Activated T-cell treated with anti-CD3 and anti-CD28 coated beads for 48 hours (primary cell): ENCODE measurements at places on chromosomes 3 and 15.

DNA sequence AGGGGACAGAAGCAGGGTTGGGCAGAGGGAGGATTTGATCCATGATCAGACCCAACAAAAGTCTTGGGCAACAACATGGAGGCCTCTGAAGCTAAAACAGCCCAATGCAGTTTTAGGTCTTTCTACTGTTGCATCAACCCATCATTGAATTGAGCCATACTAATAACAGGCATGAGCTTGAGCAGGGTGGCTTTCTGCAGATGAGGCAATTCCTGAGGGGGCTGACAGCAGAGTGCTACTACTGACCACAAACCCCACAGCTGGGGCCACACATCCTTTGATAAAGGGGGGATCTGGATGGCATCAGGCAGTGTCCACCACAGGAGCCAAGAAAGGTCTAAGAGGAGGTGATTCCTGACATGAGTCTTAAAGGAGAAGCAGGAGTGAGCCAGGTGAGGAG, 517.0 kb upstream of the PPP2R3A start:
- no peak for DNase-seq

- DNase-seq = no peak
Observed at GRCh38 chr3:25711090-25711489, 46.4 kb upstream of the TOP2B start.

DNA sequence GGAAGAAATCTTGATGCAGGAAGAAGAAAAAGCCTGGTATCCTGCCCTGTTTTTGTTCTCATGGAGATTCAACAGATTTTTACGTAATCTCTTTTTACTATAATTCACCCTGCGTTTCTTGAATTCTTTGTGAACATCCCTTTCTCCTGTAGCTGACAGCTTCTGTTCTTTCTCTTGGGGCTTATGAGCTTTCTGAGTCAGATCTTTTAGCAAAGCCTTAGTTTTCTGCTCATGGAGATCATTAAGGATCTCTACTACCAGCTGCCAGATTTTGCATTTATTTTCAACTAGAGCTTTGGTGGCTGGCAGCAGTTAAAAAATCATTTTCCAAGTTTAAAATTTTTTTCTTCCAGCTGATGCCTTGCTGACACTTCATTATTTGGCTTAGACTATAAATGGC, 51.6 kb downstream of the MOBP start:
- DNase-seq = no peak

GRCh38 chr3:182490596-182491491, 302.5 kb upstream of the ATP11B start:
- DNase-seq = no peak

DNA sequence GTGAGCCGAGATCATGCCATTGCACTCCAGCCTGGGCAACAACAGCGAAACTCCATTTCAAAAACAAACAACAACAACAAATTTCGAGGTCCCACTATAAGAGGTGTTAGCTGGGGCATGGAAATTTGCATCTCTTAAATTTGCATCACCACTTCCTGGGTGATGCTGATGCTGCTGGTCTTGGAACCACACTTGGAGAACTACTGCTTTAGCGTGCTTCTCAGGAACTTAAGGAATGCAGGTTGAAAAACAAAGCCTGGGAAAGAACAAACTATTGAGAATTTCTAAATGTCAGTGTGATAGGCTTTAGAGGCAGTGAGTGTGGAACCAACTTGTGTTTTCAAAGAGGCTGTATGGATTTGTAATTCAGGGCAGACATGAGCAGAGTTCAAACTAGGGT, 858.4 kb upstream of the ARPP21 start:
- no peak for DNase-seq

GRCh38 chr3:5644773-5645670, 457.5 kb downstream of the EDEM1 start:
- no peak for DNase-seq

- peak; percentile 51 for DNase-seq
Observed at GRCh38 chr3:187319699-187320302, 28.3 kb upstream of the MASP1 start.

DNA sequence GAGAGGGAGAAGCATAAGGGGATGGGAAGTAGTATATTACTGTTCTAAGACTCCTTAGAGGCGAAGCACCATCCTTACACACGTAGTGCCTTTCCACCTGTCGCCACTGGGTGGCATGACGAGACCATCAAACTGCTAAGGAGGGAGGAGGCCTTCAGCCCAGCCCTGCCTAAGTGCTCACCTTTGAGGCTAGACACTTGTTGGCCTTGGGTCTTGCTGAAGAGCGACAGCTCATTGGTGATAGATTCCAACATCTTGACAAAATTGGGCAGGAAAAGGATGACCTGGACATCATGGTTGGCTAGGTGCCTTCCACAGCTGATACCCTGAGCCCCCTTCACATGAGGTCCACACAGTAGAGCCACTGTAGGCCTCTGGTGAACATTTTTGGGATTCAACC, 19.6 kb downstream of the CLK3 start:
- peak; percentile 64 for DNase-seq

DNA sequence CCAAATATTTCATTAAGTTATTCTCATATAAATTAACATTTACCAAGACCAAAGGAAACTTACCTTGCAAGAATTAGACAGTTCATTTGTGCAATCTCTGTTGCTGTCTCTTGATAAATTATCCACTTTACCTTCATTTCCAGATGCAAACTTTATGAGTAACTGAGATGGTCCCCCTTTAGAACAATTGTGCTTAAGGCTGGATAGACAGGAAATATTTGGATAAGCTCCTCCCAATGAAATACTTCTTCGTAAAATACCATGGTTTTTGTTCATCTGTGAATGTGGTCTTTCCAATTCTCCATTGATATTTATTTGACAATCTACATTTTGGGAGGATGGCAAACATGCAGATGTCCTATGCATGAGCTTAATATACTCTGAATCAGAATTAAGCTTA, 78.2 kb downstream of the NEDD4 start:
- no peak for DNase-seq
